HuH-7.5 (cell line): ENCODE measurements at places on chromosomes 2 and 18.

GRCh38 chr2:236261452-236261851, 2.8 kb downstream of the ASB18 start:
- DNase-seq: no peak

GRCh38 chr2:46351098-46351749, 54.0 kb downstream of the EPAS1 start:
- DNase-seq: no peak

DNA sequence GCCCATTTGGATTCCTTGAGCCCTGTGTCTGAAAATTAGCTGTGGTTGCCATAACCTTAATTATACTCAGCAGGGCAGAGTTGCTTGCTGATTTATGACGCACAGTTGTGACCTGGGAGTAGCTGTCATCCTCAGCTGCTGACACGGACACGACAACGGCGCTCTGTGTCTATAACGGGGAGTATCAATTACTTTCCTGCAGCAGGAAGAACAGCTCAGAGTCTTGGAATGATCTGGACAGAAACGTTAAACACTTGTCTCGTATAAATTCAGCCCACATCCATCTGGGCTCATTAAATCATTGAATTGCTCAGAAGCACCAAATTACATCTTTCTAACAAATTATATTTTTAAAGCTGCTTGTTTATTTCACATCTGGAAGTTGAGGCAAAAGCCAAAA, 116.3 kb downstream of the SEPTIN10 start:
- DNase-seq: no peak

DNA sequence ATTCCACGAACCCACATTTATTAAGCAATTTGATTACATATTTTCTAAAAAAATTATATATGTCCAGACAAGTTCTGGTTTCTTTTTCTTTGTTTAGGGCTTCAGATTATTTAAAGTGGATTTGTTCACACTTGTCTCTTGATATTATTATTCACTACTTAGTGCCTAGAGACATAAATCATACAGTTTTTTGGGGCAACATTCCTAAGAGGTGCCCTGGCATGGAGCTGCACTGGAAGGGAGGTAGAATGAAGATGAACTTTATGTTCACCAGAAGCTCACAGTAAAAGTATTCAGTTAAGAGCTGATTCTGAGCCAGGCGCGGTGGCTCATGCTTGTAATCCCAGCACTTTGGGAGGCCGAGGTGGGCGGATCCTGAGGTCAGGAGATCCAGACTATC, 762.7 kb upstream of the TMEFF2 start:
- no peak for DNase-seq

DNA sequence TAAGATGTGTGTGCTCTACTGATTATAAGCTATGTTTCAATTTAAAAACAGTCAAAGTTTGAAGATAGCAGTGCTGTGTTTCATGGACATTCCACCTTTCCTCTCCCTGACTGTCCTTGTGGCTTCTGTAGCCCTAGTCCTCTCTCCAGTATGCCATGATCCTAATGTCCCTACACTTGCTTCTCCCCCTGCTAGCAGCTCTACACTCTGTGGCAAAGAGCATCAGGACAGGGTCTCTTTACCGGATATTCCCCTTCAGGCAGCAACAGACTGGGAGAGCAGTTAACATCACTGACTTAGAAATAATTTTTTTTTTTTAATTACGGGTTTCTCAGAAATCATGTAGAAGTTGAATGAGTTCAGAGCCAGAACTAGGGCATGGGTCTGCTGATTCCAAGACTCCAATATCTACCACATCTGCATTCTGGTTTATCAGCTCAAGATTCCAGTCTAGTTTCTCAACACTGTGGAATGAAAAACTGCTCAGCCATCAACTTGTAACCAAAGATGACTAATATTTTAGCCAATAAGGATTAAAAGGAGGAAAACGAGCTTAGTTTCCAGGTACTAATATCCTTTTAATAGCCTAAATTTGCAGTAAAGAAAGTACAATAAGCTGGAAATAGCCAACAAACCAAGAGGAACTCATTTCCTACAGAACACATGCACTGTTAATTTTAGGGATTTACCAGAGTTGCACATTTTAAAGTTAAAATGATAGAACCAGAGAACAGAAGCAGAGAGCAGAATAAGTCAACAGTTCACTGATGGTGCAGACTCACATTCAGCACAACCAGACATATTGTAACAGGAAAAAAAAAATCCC, 45.2 kb downstream of the TMEM131 start:
- DNase-seq: no peak

- no peak for DNase-seq
Observed at GRCh38 chr2:120933693-120934573, 198.3 kb downstream of the GLI2 start.

DNA sequence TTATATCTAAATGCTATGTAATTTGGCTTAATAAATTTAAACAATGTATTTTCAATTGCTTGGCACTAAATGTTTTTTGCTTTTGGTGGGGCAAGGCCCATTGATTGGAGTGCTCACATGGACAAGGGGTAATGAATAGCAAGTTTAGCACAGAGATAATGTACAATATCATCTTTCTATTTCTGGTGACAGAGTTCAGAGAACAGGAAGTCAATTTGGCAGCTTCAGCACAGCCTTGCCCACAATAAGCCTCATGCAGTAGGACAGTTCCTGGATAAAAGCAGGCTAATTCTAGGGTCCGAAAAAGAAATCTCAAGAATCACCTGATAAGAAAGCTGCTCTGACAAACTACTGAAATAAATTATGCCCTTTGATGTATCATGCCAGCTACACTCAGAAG, 443.9 kb upstream of the FSHR start:
- no peak for DNase-seq

DNA sequence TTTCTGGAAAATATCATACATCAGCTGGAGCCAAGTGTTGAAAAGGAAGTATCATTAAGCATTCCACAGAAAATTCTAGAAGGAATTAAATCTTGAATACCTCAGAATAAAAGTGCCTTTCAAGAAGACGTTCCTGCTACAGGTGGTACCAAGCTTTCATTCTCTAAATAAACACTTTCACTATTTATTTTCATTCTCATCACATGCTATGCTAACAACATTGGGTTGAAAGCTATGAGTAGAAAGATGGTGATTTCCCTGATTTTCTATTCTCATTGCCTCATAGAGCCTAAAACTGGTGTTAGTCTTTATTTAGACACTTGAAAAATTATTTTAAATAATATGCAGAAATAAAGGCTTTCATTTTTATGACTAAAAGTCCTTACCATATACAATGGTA, 324.7 kb downstream of the LRP1B start:
- DNase-seq: no peak
